ENCODE measurements at places on chromosomes 1 and 21.

GRCh38 chr1:1760715-1761114 is 17.6 kb downstream of the NADK start:
- DNase-seq, result no peak

DNA sequence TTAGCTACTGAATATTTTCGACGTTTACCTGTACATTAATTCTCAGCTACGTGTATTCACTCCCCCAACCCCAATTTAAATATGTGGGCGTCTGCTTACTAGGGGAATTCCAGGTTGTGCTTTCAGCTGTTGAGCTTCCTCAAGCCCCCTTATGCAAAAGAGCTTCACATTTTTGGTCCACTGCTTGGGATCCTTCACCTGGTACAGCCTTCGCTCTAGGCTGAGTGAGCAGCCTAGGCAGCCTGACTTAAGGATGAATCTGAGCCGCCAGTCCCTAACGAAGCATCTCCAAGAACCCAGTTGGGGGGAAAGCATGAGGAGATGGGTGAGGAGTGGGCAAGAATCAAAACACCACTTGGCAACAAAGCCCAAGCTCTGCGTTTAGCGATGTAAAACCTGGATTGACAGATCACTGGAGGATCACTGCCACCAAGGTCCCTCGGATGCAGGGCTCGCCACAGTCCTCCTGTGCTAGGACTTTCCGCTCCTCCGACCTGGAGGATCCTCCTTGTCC is 674 bp downstream of the BCL10 start:
- DNase-seq, result no peak

DNA sequence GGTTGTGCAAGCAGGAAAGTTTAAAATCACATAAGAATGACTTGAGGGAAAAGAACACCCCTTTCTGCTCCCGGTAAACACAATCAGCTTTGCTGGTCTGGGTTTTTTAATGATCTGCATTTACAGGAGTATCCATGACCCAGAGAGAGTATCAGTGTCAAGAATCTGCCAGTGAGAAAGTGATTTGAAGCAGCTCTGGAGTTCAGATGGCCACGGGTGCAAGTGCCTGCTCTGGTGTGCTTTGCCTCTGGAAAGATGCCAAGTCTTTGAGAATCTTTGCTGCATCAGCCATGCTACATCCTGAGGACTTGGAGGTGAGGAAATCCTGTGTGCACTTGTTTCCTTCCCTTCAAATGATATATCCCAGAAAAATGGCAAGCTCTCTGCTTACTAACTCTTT is 18.6 kb upstream of the MYSM1 start:
- no peak for DNase-seq

- DNase-seq, result no peak
These were observed 34.5 kb downstream of the MAN1C1 start for GRCh38 chr1:25651036-25651640.

DNA sequence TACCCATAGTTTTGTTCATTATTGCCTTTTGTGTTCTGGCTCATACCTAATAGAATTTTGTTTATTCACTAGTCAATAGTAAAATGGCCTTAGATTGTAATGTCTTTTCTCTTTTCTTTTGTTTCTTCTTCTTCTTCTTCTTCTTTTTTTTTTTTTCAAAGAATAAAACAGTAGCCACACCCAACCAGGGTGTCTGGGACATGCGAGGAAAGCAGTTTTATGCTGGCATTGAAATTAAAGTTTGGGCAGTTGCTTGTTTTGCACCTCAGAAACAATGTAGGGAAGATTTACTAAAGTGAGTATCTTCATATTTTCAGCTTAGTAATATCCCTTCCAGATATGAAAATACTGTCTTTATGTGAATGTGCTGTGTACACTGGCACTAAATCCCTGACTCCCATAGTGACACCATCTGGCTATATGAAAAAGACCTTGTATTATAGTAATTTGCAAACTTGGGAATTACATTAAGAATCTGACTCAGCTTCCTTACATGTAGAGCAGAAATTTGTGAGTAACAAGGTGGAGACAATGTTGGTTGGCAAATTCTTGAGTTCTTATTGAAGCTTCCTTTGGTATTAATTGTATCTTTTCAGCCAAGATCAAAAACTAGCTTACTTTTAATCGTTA is 24.6 kb downstream of the AGO4 start:
- no peak for DNase-seq

- no peak for DNase-seq
These were observed 1044.1 kb upstream of the B3GALT2 start for GRCh38 chr1:194230351-194231144.

DNA sequence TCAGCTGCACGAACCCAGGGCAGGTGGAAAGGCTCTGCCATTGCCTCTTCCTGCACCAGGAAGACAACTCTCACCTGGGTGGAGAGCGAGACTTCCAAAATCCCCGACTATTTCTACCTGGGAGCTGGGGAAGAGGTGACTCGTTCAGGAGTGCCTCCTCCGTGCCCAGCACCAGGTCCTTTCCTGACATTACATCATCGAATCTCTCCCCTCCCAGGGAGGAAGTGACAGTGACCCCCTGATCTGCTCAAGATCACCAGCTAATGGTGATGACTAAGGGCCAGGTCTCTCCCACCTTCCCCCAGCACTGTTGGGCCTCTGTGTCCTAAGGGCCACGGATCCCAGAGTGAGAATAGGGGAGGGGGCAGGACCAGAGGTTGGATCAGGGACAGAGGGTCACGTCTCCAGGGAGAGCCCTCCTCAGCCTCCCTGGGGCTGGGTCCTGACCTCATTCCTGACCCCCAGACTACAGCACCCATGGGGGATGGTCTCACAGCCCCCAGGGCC is 6.8 kb downstream of the MEGF6 start:
- no peak for DNase-seq

- DNase-seq, result no peak
These were observed 538.9 kb downstream of the LMO4 start for GRCh38 chr1:87867626-87868025.

GRCh38 chr1:110205156-110205555 is 5.0 kb upstream of the KCNC4 start:
- DNase-seq, result no peak

- no peak for DNase-seq
These were observed 155.0 kb downstream of the PCNX2 start for GRCh38 chr1:233140499-233140898.

- DNase-seq, result no peak
These were observed 240.2 kb downstream of the USH2A start for GRCh38 chr1:216183007-216183406.

- peak; percentile 17 for DNase-seq
These were observed 1.2 kb downstream of the SYTL1 start for GRCh38 chr1:27342778-27343638.

DNA sequence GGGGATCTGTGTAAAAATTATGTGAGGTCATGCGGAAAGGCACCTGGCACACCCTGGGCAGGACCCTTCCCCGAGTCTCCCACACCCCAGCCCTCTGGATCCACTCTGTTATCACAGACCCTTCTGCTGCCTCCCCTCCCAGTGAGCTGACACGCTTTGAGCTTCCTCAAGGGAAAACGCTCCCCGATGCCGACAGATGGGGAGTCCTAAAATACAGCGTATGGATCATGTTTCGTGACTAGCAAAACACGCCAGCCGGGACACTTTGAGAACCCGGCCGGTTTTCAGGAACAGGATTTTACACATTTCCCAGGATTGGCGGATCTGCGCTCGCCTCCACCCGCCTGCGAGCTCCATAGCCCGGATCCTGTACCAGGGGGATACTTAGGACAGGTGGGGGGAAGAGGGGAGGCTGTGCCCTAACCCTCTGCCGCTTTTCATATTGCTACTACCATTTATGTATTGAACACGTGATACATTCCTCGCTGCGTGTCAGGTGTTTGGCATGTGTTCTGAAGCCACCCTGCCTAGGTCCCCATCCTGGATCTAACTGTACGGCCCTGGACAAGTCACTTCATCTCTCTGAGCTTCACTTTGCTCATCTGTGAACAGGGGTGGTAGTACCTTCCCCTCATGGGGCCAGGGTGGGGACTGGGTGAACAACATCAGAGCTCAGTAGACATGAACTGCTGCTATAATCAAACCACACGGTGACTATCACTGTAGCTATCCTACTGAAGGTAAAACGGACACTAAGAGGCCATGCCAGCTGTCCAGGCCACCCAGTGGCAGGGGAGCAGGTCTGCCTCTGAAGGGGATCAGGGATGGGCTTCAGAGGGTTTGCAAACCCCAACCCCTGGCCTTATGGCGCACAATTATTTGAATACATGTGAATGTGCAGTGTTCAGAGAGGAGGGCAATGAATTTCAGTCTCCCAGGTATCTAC is 63.2 kb downstream of the SSBP3 start:
- no peak for DNase-seq

DNA sequence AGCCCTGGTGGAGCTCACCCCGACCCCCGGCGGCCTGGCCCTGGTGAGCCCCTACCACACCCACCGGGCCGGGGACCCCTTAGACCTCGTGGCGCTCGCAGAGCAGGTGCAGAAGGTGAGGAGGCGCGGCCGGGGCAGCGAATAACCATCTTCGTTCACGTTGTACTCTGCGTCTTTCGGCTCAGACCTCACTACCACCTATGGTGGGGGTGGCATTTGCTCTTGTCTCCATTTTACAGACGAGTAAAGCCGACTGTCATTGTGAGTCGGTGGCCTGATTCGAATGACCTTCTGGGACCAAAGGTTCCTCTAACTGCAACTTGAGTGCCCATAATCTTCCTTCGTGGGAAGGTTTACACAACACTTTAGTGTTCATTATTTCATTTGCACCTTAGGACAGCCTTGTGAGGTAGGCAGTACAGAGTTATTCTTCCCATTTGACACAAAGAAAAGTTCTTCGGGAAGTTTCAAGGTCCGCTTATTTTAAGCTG is 506 bp downstream of the C1orf50 start:
- no peak for DNase-seq

DNA sequence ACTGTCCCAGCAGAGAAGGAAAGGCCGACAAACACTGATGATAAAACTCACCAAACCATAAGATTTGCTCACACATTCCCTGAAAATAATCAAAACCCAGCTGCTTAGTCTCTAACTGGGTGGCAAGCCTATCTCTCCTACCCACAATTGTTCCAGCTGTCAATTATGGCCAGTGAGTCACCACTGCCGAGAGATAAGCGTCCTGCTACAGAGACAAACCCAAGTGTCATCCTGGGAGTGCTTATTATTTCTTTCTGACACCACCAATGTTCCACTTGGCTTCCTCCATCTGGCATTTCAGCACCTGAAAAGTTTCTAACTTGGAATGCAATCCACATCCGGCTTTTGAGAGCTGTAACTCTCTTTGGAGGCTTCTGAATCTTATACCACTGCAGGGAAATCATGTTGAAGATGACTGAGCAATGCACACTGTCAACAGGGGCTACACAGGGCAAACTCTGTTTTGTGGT is 51.5 kb upstream of the VAV3 start:
- DNase-seq, result no peak

- no peak for DNase-seq
These were observed 994 bp upstream of the LAMTOR5 start for GRCh38 chr1:110408488-110408887.

- no peak for DNase-seq
These were observed 66.5 kb upstream of the NBL1 start for GRCh38 chr1:19577561-19577960.

DNA sequence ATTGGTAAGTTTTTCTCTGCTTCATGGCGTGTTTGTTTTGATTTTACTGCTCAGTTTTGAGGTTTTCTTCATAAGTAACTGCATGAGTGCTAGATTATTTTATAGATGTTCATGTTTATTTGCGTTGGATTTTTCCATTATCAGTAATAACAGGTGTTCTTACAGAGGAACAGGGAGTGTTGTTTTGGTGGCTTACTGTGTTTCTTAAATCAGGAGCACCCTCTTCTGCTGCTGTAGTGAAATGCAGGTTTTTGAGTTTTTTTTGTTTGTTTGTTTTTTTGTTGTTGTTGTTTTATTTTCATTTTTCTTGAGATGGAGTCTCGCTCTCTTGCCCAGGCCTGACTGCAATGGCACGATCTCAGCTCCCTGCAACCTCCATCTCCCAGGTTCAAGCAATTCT is 32.6 kb downstream of the CTBS start:
- DNase-seq, result no peak

GRCh38 chr1:152111515-152111968 is 3.7 kb downstream of the TCHH start:
- DNase-seq, result no peak

- DNase-seq, result no peak
These were observed 10.1 kb upstream of the GNG12 start for GRCh38 chr1:67843331-67843730.

DNA sequence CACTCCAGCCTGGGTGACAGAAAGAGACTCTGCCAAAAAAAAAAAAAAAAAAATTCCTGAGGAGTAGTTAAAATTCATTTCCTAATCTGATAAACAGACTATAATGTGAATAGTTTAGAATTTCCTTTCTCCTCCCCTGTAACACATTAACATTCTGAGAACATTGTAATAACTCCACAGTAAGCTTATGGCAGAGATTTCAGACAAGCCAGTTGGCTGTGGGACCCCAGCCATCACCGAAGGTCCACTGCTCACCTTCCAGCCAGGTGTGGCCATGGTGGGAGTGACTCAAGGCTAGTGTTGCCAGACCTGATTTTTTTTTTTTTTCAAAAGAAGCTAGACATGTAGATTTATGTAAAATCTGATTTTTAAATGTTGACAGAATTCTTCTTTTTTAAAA is 11.8 kb downstream of the KANK4 start:
- no peak for DNase-seq

DNA sequence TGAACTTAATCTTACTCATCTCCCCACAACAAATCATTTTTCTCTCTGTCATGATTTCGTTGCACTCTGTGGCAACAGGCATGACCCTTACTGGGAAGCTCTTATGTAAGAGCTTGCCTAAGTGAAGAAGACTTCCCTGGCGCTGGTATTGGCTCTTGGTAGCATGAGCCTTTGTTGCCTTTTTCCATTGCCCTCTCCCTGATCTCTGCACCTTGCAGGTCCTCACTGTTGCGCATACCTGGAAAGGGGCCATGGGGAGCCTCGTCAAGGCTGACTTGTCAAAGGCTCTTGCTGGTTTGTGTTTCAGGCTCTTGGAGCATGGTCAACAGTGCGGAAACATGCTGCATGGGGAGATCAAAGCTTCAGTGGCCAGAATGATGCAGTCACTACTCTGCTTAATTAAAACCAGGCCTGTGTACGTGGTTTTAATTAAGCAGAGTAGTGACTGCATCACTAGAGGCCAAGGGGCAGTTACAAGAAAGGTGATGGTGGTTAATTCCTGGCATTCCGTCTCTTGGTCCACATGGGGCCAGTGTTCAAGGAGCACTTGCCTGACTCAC is 141.3 kb downstream of the SPATA46 start:
- no peak for DNase-seq

DNA sequence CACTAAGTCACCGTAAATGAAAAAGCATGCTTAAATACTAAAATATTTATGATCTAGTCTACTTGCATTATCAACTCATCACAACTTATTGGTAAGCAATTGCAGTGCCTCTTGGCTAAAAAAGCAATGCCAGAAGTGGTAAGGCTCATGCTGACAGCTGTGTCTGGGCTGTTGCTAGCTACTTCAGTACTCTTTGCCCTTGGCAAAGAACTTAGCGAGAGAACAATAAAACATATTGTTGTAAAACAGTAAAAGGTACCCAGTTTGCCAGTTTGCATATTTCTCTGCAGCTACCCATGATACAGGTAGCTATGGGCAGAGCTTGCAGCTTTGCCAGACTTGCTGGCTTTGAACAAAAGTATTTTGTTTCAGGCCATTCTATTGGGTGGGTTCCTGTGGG is 73.1 kb downstream of the ATP6V1G3 start:
- DNase-seq, result no peak

Data from SIG-M5 (cell line).